ENCODE measurements at places on chromosomes 12 and 14.

GRCh38 chr14:102220031-102220430 is 80.3 kb downstream of the WDR20 start:
- DNase-seq: no peak

GRCh38 chr14:89371585-89372511 is 45.2 kb downstream of the FOXN3 start:
- DNase-seq: no peak

- no peak for DNase-seq
Measured at GRCh38 chr14:47626151-47627035, 49.0 kb downstream of the MDGA2 start.

DNA sequence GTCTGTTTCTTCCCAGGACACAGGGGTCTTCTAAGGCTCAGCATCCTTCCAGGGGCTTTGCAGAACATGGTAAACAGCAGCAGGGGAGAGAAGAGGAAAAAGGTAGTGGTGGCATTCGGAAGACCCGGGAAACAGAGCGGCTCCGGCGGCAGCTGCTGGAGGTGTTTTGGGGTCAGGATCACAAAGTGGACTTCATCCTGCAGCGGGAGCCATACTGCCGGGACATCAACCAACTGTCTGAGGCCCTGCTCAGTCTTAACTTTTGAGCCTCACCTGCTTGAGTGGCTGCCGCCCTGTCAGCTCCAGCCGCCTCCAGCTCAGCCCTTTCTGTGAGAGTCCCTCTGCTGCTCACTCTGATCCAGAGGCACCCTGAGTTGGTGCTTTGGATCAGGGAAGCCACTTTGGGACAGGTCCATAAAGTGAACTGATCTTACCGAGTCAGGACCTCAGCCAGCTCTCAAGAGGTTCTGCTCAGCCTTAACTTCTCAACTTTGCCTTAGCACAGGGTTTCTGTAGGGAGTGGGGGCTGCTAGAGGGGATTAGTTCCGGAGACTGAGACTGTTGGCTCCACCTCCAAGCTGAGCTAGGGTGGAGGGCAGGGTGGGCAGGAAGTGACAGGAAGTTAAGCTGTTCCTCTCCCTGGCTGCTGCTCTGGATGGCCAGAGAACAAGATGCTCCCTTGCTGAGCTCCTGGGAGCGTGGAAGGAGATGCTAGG is 5.4 kb downstream of the SDR39U1 start:
- no peak for DNase-seq

DNA sequence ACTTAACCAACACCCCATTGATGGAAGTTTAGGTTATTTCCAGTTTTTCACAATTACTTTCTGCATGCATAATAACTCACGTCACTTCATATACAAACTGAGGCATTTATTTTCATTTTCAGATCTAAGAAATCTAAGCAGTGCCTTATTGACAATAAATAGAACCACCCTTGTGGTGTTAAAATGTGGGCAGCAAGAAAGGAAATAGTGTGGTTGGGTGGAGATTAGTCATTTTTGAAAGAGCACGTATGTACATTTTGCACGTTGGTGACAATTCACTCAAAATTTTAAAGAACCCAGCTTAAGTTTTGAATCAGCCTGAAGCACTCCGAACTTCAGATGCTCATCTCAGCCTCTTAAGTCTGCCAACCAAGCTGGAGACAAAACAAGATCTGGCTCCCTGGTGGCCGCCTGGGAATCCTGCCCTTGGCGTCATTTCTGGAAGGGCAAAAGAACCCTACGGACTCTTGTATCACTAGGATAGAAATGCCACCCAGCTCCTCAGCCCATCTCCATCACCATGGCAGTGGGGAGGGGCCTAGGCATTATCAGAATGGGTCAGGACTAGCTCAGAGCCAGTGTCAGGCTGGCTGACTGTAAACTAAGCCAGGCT is 89.5 kb upstream of the BCL2L14 start:
- DNase-seq: peak; percentile 8

- DNase-seq: no peak
Measured at GRCh38 chr12:97977870-97978405, 515.3 kb downstream of the RMST start.

DNA sequence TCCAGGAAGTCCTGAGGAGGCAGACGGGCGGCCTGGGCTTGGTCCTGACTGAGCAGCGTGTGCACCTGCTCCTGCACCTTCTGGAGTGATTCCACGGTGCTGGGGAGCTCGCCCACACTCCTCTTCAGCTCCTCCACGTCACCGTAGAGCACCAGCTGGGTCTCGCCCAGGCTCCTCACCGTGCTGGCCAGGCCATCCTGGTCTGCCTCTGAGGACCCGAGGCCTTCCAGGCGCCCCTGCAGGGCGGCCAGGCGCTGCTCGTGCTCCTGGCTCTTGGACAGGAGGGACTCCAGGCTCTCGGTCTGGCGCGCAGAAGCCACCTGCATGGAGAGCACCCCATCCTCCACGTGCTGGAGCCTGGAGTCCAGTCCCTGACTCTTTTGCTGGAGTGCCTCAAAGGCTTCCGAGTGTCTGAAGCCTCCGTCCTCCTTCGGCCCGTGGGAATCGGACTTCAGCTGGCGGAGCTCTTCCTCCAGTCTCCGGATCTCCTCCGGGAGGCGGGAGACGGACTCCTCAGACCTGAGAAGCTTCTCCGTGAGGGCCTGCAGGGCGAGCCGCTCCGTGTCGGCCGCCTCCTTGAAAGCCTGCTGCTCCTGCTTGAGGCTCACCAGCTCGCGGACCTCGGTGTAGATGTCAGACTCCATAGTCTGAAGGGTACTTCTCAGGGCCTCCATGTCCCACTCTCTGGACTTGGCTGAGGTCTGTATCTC is 8.4 kb downstream of the CKAP4 start:
- no peak for DNase-seq

- no peak for DNase-seq
Measured at GRCh38 chr12:69490920-69491643, 20.9 kb downstream of the FRS2 start.

DNA sequence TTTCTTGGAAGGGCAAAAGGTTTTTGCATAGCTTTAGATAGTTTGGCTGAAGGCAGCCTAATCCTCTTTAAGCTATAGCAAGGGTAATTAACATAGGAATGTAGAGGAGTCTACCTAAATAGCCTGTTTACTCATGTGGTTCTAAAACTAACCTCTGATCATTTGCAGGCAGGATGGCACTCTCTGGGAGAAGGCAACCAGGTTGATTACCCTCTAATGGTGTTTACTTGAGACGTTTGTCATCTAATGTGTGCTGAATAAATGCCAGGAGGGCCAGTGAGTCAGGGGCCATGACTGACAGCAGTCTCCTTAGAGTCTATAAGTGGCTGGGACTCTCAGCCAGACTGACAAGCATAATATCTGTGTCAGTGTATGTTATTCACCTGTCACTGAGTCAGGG is 286.4 kb downstream of the PCNX1 start:
- no peak for DNase-seq

- DNase-seq: no peak
Measured at GRCh38 chr14:58690801-58691516, 53.2 kb downstream of the DACT1 start.

GRCh38 chr12:21118760-21119159 is 12.2 kb upstream of the SLCO1B1 start:
- DNase-seq: no peak

DNA sequence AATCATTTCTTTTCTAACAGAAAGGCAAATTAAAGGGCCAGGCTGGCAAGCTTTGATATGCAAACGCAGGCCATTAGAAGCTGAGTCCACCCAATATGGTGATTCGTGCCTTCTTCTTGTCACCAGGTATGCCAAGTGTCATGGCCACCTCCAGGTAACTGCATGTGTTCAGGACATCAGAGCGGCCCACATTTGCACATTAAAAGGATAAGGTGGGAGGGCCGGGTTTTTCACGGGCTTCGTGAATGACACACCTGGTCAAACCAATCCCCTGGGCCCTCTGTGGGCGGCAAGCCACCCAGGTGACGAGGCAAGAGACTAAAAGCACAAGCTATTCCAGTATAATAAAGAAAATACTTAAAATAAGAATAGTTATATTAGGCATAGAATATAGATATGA is 75.9 kb upstream of the TSPAN11 start:
- peak; percentile 5 for DNase-seq

GRCh38 chr12:80708259-80708974 is 983 bp downstream of the MYF6 start:
- DNase-seq: no peak

DNA sequence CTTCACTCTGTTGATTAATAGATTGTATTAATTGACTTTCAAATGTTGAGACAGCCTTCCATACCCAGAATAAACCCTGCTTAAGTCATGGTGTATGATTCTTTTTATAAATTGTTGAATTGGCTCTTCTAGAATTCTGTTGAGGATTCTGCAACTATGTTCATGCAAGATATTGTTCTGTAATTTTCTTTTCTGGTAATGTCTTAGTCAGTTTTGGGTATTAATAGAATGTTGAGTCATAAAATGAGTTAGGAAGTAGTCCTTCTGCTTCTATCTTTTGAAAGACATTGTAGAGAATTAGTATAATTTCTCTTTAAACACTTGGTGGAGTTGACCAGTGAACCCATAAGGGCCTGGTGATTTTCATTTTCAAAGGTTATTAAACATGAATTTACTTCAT is 958.9 kb downstream of the LRFN5 start:
- no peak for DNase-seq

DNA sequence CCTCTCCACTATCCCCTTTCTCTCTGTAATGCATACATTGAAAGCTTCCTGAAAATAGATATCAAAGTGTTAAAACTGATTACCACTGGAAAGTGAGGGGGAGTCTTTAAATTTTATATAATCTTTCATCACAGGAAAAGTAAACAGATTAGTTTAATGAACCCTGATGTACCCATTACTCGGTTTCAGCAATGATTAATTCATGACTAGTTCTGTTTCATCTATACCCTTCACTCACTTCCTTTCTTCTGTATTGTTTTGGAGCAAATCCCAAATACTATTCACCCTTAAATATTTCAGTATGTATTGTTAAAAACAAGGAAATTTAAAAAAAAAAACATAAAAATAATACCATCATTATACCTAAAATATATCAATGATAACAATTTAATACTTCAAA is 67.3 kb upstream of the TMCC3 start:
- no peak for DNase-seq

- no peak for DNase-seq
Measured at GRCh38 chr14:26377150-26377549, 220.7 kb downstream of the NOVA1 start.

- DNase-seq: no peak
Measured at GRCh38 chr12:89936631-89937030, 228.0 kb upstream of the ATP2B1 start.

DNA sequence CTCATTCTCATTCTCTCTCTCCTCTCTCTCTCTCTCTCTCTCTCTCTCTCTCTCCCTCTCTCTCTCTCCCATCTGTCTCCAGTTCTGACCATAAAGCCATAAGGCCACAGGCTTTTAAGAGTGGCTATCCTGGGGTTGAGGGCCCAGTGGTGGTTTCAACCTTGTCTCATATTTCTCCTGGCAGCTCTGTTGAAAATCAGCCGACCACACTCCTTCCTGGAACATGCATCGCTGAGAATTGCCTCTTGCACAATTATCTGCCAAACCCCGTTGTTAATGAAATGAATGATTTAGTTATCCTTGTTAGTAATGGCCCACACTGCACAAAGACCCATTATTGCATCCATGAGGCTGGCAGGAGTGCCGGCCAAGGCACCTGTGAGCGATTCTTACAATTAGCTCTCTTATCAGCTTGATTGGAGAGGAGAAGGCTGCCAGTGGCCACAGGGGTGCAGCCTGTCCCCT is 30.4 kb upstream of the KCNA5 start:
- no peak for DNase-seq

- DNase-seq: no peak
Measured at GRCh38 chr12:6850796-6851152, 312 bp downstream of the CDCA3 start.

GRCh38 chr14:32372154-32372553 is 43.1 kb downstream of the AKAP6 start:
- no peak for DNase-seq

DNA sequence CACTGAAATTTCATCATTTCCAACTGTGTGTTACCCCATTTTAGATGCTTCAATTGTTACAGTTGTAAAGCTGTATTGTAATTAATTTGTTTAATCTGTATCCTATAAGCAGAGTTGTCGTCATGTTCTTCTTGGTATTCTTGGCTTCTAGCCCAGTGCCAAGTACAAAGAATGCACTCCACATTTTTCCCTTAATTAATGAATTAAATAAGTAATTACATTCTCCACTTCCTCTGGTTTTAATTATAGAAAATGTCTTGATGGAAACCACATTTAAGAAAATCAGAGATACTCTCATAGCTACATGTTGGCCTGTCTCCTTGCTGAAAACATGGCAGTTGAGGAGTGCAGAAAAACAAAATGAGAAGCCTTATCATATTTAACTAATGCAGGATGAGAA is 746 bp downstream of the DNAI7 start:
- DNase-seq: no peak

DNA sequence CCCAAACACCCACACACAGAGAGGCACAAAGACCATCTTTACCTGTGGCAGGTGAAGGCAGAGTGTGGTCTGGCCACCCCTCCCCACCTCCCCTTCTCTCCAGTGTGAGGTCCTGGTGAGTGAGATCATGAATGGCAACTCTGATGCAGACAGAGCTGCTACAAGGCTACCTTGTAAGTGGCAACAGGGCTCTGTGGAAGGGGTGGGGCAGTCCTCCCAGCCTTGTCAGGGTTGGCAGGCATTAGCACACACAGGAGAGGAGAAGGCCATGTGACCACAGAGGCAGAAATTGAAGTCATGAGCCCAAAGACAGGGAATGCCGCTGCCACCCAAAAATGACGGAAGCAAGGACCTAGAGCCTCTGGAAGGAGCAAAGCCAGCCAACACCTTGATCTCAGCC is 30.7 kb downstream of the VWF start:
- DNase-seq: no peak

DNA sequence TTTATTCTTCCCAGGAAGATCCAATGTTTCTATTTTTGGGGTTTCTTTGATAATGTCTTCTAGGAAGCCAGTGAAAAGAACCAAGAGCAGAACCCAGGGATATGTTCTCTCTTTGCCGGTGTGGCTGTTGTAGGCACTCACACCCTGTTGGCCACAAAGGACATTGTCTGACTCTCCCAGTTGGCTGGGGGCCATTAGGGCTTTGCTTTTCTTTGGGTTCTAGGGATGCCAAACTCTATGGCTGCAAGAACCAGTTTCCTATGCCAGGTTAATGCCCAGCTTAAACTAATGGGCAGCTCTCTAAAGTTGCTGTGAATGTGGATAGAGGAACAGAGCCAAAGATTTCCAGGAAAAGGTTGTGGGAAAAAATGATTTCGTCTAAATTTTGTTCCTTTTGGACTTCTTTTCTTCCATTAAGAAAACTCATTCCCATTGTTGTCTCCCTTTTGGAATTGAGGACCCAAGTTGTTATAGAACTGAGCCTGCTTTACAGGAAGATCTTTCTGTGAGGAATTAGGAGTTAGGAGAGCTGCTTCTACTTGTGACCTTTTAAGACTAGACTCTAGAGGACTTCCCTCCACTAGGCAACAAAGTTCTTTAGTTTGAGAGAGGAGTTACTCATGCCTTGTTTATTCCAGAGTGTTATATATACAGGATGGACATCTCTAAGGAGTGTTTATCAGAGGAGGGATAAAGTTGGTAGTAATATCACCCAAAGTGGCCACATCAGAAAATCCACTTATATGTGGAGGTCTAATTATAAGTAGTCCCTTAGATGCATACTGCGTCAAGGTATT is 13.1 kb downstream of the COPZ1 start:
- DNase-seq: no peak

GRCh38 chr12:50676756-50677155 is 87.1 kb upstream of the ATF1 start:
- DNase-seq: no peak

- DNase-seq: no peak
Measured at GRCh38 chr14:64692189-64692985, 11.8 kb upstream of the PLEKHG3 start.
